Activated T-helper 1 cell treated with anti-CD3 and anti-CD28 coated beads, Interleukin-12 subunit alpha, Interleukin-12 subunit beta, Interleukin-2, Interleukin-4 antibody, amounts not matched to agents 30 ng/mL and 10 ng/mL and 1 ng/mL, durations not matched to agents 14 hours and 24 hours and 36 hours (primary cell): ENCODE measurements at places on chromosomes 2 and 18. TPM values are rescaled to one million over a fixed set of nuclear protein-coding genes. Genes with fewer than 3 reads are reported as not detected.

DNA sequence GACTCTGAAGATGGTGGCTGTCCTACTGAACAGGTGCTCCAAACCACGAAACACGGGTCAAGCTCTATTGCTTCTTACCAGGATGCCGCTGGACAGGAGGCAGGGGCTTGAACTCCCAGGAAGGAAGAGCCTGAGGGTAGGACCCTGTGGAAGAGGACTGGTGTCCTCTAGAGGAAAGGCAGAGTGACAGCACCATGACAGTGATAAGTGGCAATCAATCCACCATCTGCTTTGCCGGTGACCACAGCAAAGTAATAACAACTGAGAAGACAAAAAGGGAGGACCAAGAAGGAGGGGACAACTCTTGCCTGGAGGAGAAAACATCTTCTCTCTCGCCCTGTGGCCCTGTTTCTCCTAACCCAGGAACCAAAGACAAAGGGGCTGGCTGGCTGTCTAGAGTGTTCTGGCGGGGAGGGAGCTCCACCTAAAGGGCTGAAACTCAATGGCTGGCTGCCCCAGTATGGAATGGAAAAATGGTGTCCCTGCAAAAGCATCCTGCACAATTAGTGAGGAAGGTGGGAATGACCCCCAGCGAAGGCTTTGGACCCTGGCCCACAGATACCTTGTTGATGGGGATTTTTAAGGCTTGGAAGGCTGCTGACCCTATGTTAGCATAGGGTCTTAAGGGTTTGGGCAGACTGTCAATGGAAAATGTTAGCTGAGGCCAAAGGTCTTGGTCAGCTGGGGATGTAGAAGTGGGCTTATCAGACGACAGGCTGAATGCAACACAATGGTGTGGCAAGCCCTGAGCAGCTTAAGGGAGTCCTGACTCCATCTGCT is 35.4 kb downstream of the PROC start:
- DNase-seq: no peak

The IL36G gene
- total RNA-seq: not detected in 2 replicates

The SERPINB4 gene
- not detected in 2 replicates for total RNA-seq

The CCDC148 gene
- total RNA-seq: 0.36 TPM in 1 of 2 replicates, not detected in the other

GRCh38 chr18:45054636-45055035 is 373.9 kb downstream of the SETBP1 start:
- no peak for DNase-seq

DNA sequence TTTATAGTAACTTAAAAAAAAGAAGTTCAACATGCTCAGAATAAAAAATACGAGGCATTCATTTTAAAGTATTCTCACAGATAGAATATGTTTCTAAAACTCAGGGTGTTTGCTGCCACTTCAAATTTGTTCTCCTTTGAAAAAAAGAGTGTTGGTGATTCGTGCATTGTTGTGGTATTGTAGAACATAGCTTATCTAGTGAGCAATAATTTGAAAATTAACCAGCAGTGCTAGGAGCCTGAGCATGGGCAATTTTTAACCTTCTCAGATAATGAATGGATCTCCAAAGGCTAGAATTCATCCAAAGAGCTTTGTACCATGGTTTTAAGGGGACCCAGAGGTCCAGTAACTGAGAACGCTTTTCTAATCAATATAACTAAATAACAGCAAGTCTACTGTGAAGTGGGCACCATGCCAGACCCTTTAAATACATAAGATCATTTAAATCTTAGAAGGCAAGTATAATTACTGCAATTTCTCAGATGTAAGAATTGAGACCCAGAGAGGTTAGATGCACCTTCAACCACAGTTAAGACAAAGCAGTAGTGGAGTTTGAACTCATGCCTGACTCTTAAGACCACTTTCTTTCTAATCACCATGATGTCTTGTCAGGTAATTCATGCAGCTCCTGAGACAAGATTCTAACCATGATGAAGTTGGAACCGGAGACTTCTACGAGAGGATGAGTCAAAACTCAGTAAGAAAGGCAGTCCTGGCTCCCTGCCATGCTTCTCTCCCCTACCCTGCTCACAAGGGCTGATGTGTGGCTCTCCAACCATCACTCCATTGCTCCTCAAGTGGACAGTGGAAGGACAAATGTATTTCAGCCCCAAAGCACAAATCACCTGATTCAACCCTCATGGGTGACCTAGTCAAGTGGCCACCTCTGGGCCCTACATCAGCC is 3.4 kb downstream of the CYRIA start:
- DNase-seq: no peak

DNA sequence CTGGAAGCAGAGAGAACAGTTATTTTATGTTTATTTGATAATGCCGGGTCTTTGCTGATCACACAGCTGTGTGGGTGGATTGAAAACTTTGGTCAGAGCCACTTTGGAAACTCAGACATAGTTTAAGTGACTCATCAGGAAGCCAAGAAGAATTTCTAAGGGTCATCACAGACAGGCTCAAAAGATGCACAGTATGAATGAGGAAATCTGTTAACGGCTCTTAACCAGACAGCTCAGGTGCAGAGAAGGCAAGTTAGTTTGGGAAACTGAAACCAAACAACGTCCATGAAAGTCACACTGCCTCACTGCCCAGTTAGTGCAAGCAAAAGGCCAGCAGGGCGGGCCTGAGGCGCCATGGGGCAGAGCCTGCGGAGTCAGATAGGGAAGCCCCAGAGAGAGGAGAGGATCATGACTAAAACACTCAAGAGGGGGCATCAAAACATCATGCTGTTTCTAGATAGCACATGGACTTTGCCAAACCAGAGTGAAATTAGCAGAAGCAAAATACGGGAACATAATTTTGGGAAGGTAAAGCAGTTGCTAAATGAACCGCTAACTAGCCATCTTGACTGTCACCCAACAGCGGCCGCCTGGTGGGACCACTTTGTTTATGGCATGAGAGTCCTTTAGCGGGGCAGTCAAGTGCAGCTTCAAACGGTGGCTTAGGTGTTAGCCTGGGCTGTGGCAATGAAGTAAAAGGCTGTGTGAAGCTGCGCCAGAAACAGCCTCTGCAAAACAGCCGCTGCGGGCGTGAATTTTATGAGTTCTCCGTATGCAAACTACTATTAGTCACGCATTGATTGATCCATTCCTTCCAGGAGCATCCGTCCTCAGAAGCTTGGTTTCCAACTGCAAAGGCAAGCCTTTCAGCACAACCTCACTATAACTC is 101.2 kb downstream of the KCTD18 start:
- no peak for DNase-seq

DNA sequence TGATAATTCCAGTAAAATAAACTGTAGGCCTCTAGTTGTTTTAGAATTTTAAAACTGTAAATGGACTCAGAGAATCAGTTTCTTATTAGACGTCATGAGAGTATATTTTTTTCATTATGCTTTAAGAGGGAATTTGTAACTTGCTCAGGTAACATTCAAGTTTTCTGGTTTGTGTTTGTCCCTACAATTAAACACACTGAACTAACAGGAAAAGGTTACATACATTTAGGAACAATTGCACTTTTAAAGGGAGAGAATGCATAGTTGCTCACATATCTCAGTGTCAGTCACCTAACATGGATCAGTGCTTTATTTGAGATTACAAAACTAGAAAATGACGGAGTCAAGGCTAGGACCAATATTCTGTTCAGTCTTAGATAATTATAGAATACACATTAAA is 3.1 kb downstream of the COL3A1 start:
- DNase-seq: no peak

The REG3G gene
- not detected in 2 replicates for total RNA-seq

DNA sequence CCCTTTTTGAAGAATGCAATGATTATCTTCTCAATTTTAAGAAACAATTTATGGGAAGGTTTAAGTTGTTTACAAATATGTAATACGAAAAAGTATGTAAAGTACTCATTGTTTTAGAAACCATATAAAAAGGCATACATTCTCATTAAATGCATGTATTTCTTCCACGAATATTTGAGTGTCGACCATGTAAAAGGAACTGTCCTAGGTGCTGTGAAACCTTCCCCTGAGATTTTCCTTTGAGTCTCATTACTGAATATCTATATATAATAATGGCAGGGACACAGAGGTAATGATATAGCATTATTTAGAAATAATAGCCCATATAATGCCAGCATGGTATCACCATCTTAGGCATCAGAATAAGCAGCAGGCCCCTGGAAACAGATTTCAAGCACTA is 239.3 kb downstream of the ERBB4 start:
- DNase-seq: no peak

- no peak for DNase-seq
Measured at GRCh38 chr18:5461041-5461440, 82.8 kb downstream of the EPB41L3 start.

The RTP5 gene
- total RNA-seq: not detected in 2 replicates

The C2orf74 gene
- 7.0 and 9.7 TPM in 2 replicates for total RNA-seq

DNA sequence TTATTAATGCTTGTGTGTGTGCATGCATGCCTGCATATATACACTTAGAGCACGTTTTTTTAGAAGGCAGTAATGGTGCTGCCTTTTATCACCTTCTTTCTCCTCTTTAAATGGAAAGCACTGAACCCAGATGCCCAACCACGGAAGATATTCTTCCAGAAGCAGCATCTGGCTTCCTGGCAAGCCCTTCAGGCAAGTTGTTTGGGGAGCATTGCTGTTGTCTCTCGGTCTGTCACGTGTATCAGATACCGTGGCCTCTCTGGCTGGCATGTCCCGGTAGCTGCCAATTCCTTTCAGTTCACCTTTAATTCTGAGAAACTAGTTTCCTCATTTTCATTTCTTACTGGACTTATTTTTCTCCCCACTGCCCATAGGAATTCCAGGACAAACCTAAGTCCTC is 587.8 kb downstream of the ARHGAP15 start:
- DNase-seq: no peak

- no peak for DNase-seq
Measured at GRCh38 chr2:76120176-76120575, 409.5 kb upstream of the GCFC2 start.

- DNase-seq: no peak
Measured at GRCh38 chr2:69013142-69013839, at the start of gene ANTXR1. ANTXR1 (plus strand) TSS chr2:69013179; CDS start chr2:69013500, 321 bp downstream.

The CHRNA1 gene
- not detected in 2 replicates for total RNA-seq

DNA sequence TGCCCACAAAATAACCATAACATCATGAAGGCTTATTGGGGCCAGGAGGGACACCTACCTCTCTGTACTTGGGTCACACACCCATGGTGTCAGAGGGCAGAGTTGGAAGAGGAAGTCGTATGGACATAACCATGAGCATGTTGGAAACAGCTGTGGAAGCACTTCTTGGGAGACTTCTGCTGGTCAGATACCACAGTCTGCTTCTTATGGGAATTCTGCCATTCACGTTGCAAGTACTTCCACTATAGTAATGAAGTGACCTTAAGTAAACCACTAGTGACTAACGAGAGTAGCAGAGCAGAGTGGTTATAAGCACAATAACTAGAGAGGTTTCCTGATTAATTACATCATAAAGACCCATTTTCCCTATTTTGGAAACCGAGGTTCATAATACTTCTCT is 61.1 kb upstream of the TFPI start:
- DNase-seq: no peak

DNA sequence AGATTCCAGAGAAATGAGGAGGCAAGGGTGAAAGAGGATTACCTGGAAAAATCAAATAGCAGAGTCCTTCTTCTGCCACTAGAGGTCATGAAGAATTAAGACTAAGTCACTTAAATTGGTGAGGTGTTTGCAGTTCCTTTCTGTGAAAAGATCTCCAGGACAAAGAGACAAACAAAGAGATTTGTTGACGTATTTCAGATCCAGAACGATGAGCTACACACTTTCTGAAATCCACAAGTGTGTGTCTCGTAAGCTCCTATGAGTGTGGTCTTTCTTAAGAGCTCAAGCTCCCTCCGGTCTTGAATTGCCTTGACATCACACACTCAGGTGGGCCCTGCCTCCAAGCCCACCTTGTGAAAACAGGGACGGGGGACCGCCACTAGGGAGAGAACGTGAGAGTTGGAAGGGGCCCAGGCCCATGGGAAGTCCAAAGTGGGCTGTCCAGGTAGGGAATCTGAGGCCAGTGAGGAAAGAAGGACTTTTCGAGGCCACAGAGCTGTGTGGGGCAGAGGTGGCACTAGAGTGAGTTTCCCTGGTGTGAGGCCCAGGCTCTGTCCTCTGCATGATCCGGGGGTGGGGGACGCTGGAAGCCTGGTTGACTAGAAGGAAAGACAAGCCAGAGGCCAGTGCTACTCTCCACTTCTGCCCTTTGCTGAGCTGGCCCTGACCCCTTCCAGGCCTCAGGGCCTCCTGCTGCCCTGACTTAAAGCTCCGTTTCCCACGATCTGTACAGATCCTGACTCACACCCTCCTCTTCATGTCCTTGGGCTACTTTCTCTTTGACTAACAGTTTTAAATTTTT is 168.1 kb upstream of the NCK2 start:
- DNase-seq: no peak

GRCh38 chr18:478681-479080 is 21.8 kb downstream of the COLEC12 start:
- no peak for DNase-seq

- no peak for DNase-seq
Measured at GRCh38 chr2:132549935-132550670, 119.9 kb downstream of the LYPD1 start.

GRCh38 chr2:239469106-239469960 is 68.5 kb upstream of the HDAC4 start:
- DNase-seq: no peak

The DPP4 gene
- 94.4 and 99.9 TPM in 2 replicates for total RNA-seq

The INHBB gene
- not detected in 2 replicates for total RNA-seq

DNA sequence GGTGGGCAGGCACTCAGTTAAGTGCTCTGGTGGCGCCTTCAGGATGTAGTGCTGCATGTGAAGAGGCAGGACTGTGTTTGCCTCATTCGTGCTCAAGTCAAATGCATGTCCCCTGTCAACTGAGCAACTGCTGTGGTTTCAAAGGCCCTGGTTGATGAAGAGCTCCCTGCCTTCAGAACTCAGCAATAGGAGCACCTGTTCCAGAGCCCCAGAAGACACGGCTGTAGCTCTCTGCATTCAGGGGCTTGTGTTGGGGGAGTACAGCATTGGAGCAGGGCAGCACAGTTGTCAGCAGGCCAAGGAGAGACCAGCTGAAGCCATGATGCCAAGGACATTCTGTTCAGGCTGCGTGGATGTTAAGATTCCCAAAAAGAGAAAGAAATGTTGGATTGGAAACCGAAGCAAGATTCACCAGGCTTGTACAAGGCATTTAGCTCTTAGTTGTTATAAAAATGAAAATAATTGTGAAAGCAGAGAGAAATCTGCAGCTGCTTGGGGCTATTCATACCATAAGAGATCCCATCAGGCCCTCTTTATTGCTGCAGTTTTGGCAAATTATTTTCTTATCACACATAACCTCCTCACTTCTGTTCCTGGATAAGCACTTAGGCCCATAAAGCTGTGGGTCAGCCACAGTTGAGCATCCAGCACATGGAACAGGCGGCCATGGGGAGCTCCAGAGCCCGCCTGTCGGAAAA is 252.4 kb upstream of the ZNF521 start:
- DNase-seq: no peak
